ENCODE measurements at places on chromosomes 12 and 14.

DNA sequence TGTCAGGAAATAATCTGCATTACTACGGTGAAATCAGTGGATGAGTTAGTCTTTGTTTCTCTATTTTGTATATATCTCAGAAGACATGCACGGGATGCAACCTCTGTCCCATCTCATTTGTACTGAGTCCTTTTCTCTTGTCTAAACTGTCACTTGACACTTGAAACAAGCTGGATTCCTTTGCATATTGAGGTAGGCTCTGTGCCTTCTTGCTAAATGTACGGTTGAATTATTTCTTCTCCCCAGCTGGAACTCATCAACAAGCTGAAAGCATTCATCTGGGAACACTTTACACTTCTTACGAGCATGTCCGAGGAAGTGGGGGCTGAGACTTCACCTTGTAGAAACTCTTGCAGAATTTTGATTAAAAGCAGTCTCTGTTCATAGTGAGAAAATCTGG is 119.5 kb downstream of the VEZT start:
- no peak for DNase-seq

DNA sequence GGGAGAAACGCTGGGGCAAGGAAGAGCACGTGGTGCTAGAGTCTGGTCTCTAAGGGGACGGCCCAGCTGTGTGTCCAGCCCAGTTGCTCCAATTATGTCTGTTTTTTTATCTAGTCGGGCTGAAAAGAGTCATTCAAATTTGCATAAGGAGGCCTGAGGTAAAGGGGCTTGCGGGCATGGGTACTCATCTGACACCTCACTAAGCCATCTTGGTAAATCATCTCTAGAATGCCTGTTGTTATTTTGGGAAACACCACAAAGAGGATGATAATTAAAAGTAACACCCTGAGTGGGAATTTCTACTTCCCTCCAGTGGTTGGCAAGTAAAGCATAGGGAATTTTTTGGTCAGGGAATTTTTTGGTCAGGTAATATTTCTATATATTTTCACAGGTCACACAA is 196.1 kb upstream of the ALG10B start:
- no peak for DNase-seq

- DNase-seq = no peak
These were observed 41.3 kb upstream of the BCL7A start for GRCh38 chr12:121980191-121980891.

- no peak for DNase-seq
These were observed 5.7 kb downstream of the TMEM19 start for GRCh38 chr12:71691504-71692129.

- no peak for DNase-seq
These were observed 23.4 kb downstream of the PLEKHG3 start for GRCh38 chr14:64727551-64728071.

DNA sequence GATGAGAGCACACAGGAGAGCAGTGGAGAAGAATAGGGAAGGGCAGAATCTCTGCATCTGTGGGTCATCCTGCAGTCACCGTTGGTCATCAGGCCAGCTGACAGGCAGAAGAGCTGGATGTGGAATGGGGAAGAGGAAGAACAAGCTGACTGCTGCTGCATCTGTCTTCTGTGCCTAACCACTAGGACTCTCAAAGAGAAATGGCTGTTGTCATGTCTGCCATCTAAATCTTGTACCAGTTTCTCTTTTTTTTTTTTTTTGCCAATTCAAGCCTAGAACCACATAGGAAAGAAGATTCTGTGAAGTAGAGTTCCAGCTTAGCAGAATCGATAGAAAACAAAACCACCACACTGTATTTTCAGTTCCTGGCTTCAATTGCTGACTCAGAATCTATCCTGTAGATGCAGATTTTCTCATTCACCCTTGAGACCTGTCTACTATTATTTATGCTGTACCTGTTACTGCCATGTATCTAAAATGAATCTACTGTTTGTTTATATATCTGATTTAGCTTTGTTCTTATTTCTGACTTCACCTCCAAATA is 421.9 kb upstream of the PRICKLE1 start:
- no peak for DNase-seq

DNA sequence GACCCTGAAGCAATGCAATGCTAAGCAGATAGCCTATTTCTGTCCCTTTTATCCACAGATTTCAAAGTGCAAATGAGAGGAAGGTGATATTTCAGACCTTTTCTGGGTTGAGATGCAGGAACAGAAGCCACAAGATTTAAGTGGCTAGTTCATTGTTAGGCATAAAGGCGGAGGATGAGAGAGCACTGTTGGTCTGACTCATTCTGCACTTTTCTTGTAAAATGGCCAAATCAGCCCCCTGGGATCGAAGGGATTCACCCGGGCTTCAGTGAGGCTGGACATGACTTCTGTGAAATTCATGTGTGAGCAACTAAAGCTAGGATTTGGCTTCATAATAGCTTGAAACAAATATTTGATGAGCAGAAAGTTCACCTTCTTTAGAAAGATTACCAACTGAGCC is 101.9 kb upstream of the OVCH1 start:
- no peak for DNase-seq

- no peak for DNase-seq
These were observed 34.6 kb downstream of the FZD10 start for GRCh38 chr12:130196827-130197226.

All from substantia nigra (tissue), 51 donors.